ENCODE measurements at places on chromosomes 11 and 22.

DNA sequence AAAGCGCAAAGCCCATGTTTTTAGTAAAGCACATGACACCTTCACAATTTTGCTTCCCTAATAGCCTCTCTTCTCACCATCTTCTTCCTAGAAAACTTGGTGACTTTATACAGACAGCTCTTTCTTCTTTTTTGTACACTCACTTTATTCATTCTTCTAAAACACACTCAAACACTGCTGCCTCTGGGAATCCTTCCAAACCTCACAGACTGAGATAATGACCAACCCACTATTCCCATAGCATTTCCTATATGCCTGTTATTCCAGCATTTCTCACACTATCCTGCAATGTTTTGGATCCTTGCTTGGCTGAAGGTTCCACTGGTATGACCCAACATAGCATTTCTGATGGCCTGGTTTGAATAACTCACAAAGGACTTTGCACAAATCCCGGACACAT lies 442.1 kb upstream of the CCDC90B start:
- no peak for DNase-seq

DNA sequence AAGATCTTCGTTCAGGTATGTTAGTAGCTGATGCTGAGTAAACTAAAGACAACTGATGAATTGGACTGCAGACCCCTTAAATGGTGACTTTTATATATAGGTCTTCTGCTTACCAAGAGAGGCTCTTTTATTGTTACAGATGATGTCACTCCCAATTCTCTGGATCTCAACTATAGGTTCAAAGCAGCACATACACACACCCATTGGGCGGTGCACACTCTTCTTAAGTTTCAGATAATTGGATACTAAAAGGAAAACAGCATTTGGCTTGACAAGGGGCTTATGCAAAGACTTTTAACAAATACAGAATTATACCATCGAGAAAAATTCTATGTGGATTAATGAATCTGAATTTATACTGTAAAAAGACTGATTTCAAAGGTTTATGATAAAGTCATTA lies at the start of gene PTH:
Gene PTH, minus strand, starts transcription at position 69 of the 400 bp plus-strand sequence. CDS start 3,142 bp downstream, outside the sequence.
- no peak for DNase-seq

DNA sequence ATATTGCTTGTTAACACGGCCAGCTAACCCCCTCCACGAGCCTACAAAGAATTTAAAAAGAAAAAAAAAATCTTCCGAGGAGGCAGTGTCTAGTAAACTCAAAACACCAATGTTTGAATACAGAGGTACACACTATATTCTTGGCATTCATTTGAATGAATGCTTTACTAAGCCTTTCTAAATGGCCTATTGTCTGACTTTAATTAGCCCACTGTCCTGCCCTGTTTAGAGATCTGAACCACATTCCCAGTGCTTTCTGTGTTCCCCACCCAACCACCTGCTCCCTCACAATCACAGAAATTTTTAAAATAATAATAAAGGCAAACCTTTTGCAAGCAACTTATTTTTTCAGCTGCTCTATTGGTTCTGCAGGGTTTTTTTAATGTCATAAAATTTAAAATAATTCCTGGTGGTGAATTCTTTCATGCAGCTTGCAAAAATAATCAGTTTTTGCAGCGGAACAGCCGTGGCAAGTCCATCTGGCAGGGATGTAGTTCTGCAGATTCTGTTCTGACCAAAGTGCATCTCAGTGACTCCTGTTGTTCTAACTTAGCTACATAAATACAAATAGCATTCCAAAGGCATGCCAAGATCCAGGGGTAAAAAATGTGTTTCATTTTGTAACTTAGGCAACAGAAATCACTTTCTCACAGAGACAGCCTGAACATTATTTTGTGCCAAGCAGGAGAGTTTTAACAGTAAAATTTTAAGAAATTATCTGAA lies 23.8 kb downstream of the POU2AF2 start:
- DNase-seq, result no peak

DNA sequence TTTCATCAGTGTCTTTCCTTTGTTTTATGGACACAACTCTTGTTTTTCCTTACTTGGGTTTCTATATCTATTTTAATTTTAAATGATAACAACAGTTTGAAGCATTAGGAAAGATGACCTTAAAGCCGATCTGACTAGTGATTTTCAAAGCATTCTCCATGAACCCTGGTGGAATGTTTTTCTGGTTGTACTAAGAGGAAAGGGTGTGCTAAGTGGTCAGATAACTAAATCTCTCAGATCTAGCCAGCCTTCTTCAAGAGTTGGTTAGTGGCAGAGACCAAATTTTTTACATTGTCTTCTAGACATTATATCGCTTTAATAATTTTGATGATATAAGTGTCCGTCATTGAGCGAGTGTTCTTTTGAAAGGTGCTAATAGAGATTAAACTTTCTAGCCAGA lies 134.4 kb downstream of the METTL15 start:
- DNase-seq, result no peak

- DNase-seq, result peak; percentile 22
Observed at GRCh38 chr22:20015971-20016733, 471 bp downstream of the ARVCF start.

DNA sequence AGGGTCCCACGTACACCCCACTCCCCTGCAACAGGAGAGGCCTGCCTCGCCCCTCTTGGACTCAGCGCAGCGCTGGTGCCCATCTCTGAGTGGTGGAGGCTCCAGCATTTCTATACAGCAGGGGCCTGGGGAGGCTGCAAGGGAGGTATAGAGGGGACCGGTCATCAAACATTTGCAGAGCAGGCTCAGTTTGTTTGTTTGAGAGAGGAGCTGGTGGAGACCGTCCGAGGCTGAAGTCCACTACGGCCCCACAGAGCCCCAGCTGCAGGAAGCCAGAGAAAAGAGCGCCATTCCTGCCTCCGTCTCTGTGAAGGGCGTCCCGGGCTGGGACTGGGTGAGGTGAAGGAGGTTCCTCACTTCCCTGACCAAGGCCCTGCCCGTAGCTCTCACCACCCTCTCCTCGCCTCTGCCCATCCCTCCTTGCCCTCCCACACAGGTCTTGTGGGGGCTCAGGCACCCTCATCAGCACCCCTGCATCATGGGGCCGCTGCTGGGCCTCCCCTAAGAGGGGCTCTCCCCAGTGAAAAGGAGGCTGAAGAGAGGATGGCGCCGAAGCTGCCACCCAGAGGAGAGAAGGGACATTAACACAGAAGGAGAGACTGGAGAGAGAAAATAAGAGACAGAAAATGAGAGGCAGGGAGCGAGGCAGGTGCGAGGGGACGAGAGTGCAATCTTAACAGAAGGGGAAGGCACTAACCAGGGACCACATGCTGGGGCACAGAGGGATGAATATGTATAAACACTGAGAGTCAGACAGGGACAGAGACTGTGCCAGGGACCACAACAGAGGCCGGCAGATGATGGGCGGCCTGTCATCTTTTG lies 24.5 kb downstream of the RPUSD4 start:
- DNase-seq, result no peak

DNA sequence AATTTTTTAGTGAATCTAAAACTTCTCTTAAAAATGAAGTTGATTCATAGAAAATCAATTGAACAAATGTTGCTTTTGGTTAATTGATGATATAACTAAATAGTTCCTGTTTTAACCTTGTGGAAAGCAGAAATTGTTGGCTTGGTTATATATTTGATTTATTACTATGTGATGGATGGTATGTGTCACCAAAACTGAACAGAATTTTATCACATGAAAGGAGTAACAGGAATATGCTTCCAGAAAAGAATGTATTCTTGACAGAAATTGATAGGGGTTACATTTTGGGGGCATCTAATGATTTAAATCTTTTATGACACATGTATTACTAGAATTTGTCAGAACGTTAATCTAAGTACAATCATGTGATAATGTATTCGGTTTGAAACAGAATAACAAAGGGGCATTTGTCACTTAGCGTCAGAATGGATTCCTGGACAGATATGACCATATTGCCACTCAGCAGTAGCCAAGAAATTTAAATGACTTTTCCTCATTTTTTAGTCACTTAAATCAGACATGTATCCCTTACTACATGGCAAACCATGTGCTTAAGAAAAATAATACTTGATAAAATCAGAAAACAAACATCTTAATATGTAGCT lies 295.2 kb downstream of the GRM5 start:
- DNase-seq, result no peak

DNA sequence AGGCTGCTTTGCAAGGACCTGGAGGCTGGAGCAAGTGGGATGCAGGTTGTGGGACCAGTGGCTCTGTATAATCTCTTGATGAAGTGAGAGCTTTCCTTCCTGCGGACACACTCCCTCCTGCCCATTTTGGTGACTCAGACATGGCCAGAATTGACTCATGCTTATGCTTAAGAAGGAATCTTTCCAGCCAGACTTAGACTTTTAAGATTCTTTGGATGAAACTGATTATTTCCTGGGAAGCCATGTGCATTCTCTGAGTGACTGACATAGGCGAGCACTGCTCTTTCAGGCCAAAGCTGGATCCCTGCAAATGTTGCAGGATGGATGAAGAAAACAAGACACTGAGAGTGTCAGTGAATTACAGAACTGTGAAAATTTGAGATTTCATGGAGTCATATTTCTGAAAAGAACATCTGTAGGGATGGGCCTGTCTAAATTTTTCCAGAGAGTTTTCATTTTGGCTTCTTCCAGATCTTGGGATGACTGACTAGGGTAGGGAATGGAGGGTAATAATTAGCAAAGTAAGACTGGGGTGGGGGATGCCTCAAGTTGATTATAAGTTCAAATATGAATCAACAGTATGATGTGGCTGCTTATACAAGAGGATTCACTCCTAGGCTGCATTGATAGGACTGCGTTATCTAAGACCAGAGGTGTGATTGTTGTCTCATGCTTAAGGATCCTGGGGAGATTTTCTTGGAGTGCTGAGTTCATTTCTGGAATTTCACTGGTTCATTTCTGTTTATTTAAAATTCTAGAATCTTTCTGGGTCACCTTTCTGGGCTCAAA lies 195.8 kb downstream of the HIPK3 start:
- DNase-seq, result no peak

DNA sequence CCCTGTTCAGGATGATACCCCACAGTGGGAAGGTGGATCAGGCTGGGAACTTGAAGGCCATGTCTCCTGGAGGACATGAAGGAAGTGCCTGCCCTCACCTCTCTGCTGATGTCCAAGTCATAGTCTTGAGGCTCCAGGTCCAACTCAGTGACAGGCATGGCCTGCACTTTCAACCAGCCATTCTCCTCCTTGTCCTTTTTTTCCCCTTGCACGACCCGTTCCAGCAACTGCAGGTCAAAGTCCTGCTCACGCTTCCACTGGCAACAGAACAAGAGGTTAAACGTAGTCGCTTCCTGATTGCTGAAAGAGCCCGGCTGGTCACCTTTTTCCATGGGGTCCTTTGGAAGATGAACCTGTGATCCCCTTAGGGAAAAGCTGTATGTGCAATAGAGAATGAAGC lies 47.7 kb downstream of the C11orf58 start:
- no peak for DNase-seq

- DNase-seq, result no peak
Observed at GRCh38 chr11:112650527-112650926, 310.7 kb upstream of the NCAM1 start.

- DNase-seq, result no peak
Observed at GRCh38 chr11:94825481-94825880, 57.3 kb downstream of the AMOTL1 start.

DNA sequence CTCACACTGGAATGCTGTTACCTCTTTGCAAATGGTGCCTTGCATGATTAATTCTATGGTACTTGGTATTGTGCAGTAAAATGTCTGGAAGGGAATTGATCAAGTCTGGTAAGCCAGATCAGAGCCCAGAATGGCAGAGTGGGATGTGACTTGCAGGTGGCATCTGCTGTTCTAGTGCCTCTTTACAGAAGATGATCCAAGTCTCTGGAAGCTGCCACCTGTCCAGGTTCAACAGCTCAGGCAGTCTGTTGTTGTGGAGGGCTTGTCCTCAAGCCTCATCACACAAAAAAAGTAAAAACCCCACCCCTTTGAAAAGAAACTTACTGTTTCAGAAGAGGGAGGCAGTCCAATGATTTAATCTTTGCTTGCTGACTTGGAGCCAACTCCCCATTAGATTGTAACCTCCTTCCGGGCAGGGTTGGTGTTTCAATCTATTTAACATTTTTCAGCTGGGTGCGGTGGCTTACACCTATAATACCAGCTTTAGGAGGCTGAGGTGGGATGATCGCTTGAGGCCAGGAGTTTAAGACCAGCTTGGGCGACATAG lies 17.1 kb downstream of the ZNRF3 start:
- DNase-seq, result no peak

DNA sequence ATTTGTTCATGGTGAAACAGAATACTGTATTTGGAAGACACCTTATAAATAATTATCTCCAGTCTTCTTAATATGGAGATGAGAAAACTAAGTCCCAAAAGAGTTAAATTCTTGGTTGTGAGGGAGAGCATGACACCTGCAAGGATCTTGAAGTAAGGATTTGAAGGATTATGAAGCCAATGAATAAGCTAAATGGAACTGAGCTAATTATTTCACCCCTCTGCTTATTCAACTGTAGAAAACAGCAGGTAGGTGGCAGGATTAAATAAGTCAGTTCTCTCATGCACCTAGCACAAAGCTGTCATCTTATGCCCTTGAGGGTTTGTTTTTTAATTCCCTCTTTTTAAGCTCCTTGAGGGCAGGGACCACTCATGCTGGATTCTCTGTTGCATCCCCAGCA lies 457.3 kb downstream of the ETS1 start:
- no peak for DNase-seq

- no peak for DNase-seq
Observed at GRCh38 chr11:87957961-87958360, 217.3 kb downstream of the RAB38 start.

DNA sequence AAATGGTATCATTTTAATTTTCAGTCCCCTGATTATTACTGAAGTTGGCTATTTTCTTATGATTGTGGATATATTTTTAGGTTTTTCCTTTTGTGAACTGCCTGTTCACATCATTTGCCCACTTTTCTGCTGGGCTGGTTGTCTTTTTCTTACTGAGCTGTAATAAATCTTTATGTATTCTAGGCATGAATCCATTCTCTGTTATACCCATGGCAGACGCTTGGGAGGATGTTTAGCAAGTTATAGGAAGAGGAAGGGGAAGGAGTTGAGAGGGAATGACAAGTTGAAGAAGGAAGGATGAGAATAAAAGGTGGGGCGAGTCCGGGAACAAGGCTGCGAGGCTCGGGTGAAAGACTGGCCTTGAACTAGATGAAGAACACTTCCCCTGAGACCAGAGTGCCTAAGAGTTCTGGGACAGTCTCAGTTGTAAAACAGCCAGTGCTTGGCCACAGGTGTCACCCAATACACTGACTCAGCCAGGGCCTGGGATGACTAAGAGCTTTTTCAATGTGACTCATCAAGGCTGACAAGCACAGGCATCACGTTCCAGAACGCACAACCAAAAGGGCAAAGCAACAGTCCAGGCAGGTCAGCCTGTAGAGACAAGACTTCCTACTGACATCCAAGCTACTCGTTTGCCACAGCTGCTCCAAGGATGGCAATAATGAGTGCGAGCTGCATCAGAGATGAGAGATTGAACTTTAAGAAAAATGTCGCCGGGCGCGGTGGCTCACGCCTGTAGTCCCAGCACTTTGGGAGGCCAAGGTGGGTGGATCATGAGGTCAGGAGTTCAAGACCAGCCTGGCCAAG lies 35.2 kb downstream of the LRFN4 start:
- no peak for DNase-seq

DNA sequence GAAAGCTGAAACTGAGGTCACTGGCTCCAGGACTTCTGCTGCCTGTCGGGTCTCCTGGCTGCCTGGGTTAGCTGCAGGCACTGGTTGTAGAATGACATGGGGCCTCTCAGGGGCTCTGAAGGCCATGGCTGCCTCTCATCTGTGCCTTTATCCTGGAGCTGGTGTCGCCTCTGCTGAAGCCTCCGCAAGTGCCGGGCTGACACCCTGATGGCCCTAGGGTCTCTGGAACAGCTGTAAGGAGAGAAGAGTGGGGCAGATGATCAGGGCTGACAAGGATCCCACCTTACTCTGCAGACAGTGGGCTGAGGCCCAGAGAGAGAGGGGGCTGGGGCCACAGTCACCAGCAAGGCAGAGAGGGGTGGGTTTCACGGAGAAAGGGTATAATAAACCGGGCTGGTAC lies 4.6 kb downstream of the PLA2G3 start:
- DNase-seq, result no peak
